ENCODE measurements at places on chromosomes 3 and 15.

- DNase-seq, result no peak
These were observed 30.8 kb upstream of the ZBTB38 start for GRCh38 chr3:141337523-141337854.

DNA sequence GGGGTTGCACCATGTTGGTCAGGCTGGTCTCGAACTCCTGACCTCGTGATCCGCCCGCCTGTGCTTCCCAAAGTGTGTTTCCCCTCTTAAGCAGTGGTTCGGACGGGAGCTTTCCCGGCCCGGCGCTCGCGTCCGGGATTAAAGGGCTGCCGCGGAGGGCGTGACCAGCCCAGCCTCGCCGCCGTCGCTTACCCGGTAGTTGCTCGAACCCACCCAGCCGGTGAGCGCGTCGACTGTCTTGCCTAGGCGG is 513 bp downstream of the CLASP2 start:
- peak; percentile 72 for DNase-seq

- peak; percentile 33 for DNase-seq
These were observed 238.7 kb downstream of the ZPLD1 start for GRCh38 chr3:102673271-102674115.

GRCh38 chr3:127452321-127452821 is 138.2 kb downstream of the TPRA1 start:
- DNase-seq, result no peak

DNA sequence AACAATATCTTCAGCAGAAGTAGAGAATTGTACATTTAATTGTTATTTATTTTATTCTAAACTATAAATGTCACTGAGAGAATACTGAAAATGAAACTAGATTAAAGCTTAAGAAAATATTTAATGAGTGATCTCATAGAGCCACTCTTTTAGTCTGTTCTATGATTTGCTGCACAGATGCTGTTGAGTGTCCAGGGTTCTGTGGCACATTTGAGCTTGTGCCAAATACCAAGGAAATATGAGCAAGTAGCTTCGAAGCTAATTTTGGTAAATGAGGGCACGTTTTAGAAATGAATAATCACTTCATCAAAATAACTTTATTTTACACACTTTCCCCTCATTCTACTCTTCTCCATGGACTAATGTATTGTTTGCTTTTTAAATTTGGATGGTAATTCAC is 53.6 kb upstream of the THRB start:
- no peak for DNase-seq

DNA sequence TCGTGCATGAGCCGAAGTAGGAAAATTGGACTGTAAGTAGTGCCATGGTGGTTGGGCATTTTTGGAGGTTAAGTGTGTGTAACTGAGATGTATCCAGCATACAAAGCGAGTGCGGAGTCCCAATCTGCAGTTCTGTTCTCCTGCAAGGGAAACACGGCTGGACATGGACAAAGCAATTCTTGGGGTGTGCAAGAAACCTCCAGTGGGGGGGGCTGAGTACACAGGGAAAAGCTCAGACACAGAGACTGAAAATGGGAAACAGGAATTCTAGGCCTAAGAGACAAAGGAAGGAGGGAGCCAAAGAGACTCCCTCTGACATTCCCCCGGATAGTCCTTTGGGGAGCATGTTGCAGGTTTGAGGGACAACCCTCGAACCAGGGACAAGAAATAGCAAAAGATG is 83.2 kb upstream of the PLSCR4 start:
- DNase-seq, result no peak

DNA sequence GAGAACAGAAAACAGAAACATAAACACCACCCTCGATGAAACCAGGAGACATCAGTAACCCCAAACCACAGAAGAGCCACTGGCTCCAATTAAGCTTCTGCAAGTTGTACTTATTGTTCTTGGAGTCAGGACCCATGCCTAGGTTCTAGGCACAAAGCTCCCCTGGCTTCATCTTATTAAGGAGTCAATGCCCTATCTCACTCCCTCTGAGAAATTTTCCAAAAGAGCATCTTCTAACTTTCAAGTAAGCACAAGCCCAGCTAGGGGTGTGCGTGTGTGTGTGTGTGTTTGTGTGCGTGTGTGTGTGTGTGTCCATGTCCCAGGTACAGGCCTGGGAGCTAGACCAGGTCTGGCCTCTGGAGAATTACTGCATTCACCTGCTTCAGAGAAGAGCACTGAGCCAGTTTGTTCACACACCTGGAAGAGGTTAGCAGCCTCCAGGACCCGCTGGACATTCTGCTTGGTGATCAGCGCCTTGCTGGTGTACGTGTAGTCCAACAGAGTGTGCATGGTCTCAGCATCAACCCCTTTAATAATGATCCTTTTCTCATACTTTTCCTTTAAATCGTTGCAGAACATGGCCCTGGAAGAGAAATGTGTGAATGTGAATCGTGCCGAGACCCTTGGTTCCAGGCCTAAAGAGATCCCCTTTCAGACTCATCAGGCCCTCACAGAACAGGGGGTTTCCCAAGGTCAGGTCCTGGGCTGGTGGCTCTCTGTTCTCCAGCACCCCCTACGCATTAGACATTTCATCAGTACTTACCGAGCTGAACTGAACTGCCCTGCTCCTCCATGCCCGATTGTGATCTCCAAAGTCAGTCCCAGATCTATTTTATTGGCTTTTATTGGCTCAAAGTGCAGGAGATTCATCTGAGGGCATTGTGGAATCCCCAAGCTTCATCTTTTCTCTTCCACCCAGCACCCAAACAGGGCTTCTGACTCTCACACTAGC is 27.8 kb downstream of the KLHL6 start:
- peak; percentile 61 for DNase-seq

- no peak for DNase-seq
These were observed 19.0 kb upstream of the PARP14 start for GRCh38 chr3:122661633-122662032.

Measured in GM13977 (cell line).